ENCODE measurements at places on chromosomes 12 and 14.

- DNase-seq: no peak
These were observed 28.1 kb downstream of the PIGH start for GRCh38 chr14:67571991-67572323.

DNA sequence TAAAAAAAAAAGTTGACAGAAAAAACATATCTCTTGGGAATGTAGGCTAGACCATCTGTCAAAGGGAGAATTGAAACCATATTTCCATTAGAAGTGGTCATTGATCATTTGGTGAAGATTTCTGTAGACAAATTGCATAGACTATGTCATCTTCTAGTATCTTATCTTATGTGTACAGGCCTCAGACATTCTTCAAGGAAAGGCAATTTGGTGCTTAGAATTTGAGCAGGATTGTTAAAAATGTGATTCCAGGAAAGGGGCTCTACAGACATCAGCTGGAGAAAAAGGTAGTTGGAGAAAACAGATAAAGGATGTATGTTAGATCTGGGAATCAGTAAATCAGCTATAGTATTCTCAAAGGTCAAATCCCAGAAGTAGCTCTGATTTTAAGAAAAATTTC is 627.1 kb downstream of the TMTC2 start:
- no peak for DNase-seq

DNA sequence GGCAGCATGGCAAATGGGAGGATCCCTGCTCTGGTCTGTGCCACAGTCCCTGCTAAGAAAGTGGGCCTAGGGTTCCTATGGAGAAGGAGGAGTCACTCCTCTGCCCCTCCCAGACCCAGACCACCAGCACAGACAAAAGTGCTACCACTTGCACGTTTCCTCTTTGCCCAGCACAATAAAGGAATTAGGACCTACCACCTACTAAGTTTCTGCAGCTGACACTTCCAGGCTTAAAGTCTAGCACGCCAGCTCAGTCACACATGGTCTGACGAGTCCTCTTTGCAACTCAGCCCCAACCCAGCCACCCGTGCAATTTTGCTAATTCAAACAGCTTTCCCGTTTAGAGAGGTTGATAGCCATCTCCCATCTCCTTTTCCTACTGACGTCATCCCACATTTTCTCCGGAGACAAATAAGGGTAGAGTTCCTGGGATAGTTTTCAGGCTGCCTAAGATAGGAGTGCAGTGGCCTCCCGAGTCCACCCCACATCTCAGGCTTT is 66.2 kb upstream of the PTGR2 start:
- DNase-seq: no peak

DNA sequence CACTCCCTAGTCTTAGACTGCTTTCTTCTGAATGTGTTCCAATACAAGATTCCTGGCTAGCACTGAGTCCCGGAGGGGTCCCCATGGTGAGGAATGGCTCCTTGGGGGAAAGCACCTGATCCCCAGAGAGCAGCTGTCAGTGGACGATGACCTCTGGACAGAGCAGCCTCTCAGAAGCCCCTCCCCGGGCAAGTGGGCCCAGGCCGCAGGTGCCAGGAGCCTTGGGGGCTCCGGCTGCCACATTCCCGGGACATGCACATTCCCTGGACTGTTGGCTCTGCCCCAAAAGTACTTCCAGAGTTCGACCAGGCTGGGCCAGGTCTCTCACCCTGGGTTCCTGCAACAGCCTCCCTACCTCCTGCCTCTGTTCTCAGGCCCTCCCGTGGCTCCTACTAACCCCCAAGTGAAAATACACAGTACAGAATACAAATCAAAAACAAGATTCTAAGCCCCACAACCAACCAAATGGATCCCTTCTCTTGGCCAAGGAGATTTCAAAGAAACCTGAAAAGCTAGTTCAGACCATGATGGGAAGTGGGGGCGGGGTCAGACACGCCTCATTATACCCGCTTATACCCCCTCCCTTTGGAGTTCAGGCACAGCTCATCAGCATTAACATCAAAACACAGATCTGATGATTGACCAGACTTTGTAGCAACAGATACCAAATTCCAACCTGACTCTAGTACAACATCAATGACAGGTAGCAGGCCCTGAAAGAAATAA is 23.3 kb upstream of the BTBD6 start:
- DNase-seq: no peak

DNA sequence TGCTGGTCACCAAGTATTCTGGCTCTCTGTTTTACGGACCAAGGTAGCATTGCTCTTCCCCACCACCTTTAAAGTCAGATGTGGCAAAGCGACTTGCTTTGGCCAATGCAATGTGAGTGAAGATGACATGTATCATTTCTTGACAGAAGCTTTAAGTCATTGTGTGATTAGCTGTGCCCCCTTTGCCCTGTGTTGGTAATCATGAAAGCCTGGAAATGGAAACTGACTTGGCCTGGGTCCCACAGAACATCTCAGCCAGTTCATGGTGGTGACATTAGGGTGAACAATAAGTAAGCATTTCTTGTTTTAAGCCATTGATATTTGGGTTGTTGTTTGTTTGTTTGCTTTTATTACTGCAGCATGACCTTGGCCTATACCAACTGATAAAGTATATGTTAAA is 15.9 kb upstream of the YLPM1 start:
- DNase-seq: no peak

DNA sequence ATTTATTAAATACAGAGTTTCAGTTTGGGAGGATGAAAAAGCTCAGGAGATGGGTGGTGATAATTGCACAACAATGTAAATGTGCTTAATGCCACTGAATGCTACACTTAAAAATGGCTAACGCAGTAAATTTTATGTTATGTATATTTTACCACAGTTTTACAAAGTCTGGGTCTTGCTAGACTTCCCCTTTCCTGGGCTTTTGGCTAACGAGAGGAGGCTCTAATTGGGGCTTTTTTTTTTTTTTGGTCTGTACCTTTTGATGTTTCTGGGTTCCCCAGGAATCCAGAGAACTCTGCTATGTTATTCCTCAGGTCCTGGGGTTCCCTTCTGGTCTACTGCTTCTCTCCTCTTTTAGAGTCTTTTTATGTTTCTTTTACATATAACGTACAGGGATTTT is 355.5 kb downstream of the CACNA1C start:
- DNase-seq: no peak

GRCh38 chr12:47021298-47021697 is 58.1 kb upstream of the PCED1B start:
- DNase-seq: no peak

GRCh38 chr14:95156161-95157047 is 925 bp downstream of the DICER1 start:
- peak; percentile 52 for DNase-seq

DNA sequence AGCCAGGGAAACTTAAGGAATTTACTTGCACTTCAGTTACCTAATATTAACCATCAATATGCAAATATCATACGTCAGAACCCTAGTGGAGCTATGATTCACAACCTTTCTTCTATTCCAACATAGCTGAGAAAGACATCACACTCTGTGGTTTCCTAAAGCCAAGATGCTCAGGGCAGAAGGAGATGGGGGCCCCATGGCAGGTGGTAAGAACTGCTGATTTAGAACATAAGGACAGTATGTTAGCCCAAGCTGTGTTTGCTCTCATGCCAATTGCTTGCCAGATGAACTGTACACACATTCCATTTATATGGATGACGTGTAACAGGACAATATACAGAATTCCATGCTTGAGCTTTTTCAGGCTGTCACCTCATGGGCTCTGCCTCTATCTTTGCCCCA is 34.6 kb downstream of the HECTD4 start:
- DNase-seq: peak; percentile 5

Data from activated CD4-positive, alpha-beta T cell treated with anti-CD3 and anti-CD28 coated beads for 48 hours (primary cell).